ENCODE measurements at places on chromosomes 7 and 10.

DNA sequence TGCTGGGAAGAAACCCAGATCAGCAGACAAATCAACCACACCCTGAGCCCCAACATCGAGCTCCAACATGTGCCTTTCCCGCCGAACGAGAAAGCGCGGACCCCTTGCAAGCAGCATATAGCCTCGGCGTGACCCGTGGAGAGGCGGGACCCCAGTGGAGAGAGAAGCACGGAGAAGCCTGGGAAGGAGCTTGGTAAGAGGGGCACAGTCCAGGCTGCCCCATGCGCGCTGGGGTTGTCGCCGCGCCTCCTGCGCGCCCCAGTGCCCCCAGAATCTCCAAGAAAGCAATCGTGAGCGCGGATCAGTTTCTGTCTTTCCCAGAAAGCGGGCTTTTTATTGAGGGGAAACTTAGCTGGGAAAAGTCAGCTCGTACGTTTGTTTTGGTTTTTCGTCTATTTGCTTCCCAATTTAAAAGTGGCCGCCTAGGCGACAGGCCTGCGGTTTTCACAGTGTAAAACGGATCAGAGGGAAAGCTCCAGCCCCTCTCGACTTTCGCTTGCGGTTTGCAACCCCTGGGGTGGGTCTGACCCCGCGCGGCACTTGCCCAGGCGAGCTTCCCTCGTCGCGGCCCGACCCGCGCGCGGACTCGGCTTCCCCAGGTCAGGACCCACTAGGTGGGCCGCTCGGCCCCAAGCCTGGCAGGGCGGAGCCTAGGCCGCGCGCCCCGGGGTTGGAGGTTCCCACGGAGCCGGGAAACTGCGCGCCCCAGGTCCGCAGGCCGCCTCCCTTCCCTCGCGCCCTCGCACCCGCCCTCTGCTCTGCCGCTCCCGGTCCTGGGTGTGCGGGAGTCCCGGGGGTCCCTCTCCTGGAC lies 31.1 kb downstream of the SKIDA1 start:
- no peak for DNase-seq

- DNase-seq, result no peak
These were observed 39.7 kb upstream of the CELF2 start for GRCh38 chr10:10977978-10978377.

GRCh38 chr10:6228010-6228511 lies 25.3 kb downstream of the PFKFB3 start:
- DNase-seq, result no peak

DNA sequence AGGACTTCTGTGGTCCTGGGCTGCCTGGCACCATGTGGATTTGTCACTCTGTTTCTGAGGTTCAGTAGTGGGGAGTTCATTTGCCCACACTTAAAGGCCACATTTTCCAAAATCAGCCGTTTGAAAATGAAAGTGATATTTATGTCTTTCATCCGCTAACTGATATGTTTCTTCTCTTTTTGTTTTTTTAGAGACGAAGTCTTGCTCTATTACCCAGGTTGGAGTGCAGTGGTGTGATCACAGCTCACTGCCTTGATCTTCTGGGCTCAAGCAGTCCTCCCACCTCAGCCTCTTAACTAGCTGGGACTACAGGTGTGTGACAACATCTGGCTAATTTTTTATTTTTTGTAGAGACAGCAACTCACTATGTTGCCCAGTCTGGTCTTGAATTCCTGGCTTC lies 58.6 kb downstream of the EBLN1 start:
- no peak for DNase-seq

DNA sequence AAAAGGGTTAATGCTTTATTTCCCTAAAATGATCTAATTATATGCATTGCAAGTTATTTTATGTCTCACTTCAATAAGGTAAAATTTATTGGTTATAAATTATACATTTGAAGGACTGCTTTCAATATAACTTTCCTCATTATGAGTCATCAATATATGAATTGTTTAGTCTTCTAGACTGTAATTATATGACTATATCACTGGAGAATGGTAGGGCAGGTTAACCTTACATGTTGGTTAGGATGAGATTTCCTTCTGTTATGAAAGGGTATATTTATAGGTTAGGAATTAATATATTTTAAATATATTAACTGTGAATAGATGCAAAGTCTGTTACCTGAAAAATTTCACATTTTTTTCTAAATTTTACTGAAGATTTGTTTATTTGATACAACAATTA lies 406.4 kb upstream of the ETV1 start:
- DNase-seq, result no peak

DNA sequence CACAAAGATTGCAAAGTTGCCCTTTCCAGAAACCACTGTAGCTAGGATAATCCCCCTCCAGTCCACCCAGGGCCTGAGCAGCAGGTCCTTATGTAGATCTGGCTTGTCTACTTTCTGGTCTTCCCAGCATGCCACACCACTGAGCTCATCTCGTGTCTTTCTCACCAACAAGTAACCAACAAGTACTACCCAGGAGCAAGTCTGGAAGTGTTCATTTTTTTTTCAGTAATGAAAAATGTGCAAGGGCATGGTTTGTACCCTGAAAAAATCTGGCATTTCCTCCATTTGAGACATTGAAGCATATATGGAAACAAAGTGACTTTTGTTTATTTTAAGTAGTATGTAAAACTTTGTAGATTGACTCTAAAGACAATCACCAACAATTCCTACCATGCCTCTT lies 120.8 kb downstream of the INHBA start:
- DNase-seq, result no peak

DNA sequence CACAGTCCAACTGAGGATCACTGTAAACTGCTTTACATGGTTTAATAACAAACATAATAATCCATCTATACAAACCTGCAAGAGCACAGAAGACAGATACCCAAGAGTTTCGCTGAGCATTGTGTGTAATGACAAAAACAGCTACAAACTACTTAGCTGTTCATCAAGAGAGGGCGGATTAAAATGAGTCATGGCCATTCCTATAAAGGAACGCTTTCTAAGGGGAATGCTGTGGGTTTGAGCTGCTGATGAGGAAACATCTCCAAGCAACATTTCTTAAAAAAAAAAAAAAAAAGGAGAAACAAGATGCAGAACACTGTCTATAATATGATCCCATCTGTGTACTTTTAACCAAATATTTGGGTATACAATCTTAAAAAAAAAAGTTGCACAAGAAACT lies 33.8 kb downstream of the VOPP1 start:
- DNase-seq, result no peak

DNA sequence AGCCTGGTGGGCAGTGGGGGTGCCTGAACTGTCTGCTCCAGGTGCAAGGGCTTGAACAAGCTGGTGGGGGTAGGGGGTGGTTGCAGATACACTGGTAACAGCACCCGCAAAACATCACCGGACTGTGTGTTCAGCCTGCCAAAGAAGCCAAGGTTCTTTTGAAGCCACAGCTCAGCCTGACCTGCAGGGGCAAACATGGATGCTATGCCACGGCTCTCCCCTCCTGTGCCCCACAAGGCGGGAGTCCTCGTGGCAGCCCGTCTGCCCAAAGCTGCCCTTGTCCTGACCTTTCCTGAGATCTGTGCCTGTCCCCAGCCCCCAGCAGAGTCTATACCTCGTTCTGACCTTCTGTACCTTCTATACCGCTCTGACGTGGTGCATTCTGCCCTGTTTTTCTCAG lies 285.7 kb downstream of the GLRX3 start:
- DNase-seq, result no peak

GRCh38 chr10:92913973-92914372 lies 65.7 kb downstream of the EXOC6 start:
- no peak for DNase-seq

GRCh38 chr10:323651-324293 lies 188.5 kb downstream of the ZMYND11 start:
- DNase-seq, result no peak

DNA sequence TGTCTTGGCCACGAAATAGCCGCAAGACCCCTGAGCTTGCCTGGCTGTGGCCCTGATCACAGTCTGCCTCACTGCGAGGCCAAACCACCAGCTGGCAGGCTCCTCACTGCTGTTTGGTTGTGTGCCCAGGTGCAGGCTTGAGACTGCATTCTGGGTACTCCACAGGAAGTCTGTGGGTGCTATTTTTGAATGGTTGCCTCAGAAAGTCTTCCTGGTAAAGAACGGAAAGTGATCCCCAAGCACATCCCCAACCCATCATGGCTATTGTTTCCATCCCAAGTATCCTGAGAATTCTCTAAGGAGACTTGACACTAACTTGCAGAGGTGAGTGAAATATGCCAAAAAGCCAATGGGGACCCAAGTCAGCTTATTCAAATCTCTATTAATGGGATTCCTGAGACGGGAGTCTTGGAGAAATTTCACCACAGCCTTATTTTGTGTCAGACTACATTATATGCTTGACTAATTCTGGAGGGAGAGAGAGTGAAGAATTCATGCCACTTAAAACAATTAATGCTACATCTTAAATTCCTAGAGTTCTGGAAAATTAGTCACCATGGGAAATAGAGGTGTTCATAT lies 170.9 kb downstream of the RAMP3 start:
- peak; percentile 12 for DNase-seq

DNA sequence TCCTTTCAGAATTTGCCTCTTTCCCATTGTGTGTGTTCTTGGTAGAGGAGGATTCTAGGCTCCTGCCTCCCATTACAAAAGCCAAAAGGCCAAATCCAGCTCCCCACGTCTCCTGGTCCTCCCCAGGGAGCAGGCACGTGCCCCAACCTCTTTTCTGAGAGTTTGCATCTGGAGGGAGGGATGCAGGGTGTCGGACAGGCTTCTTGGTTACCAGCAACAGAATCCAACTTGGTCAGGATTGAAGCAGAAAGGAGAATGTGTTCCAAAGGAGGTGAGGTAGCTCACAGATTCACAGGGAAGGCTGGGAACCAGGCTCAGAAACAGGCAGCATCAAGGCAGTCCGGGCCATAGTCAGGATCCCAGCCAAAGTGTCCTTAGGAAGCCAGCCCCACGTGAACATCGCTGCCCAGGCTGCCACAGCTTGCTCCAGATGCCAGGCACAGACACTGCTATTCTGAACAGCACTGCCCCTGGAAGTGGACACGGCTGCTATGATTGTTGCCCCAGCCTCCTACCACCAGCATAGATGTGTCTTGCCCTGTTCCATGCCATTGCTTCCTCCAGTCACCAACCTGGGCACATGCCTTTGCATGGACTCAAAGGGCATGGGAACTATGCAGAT lies 264.2 kb upstream of the ZMIZ1 start:
- no peak for DNase-seq

DNA sequence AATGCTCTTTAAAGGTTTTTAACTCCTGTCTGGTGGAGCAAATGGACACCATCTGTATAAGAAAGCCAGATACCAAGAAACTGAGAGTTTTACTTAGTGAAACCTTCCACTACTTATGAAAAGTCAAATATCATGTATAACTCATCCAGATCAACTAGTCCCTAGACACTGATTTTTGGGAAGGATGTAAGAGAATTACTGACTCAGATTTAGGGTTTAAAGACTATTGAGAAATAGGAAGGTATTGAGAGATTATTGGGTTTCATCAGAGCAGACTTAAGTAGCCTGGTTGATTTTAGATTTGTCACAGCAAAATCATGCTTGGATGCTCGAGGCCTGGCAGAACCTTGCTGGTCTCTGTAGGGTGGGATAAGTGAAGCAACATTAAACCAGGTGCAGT lies 3.1 kb downstream of the CSTF2T start:
- no peak for DNase-seq

- peak; percentile 94 for DNase-seq
These were observed 251.1 kb upstream of the LRRN3 start for GRCh38 chr7:110839866-110840265.

DNA sequence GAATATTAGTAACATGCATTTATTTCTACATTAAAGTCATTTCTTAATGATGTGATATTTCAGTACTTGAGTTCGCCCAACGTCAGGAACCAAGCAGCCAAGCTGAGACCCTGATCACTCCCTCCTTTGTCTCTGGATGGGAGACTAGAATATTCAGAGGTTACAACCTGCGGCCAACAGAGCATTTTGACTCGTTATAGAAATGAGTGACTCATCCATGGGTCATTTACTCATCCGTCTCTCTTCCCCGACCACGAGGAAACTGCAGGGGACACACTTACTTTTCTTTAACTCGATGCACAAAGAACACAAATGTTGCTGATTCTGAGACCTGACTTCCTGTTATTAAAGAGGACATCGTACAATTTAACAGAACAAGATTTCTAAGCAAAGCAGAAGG lies 343.3 kb downstream of the FRMD4A start:
- peak; percentile 3 for DNase-seq

DNA sequence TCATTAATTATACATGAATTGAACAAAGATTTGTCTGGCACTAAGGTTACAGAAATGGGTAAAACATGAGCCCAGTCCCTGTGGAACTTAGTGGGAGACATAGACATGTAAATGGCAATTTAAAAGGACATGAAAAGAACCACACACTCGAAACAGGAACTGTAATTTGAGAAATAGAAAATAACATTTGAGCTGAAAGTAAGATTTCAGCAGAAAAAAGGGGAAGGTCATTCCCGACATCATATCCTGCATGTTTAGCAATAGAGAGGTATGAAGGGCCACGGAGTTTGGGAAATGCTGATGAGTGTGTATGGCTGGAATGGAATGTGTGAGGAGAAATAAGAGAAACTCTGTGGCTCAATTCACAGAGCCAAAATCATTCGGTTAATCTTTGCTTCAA lies 175.4 kb upstream of the AHR start:
- DNase-seq, result no peak

GRCh38 chr7:71443191-71443530 lies 311.2 kb downstream of the GALNT17 start:
- no peak for DNase-seq

DNA sequence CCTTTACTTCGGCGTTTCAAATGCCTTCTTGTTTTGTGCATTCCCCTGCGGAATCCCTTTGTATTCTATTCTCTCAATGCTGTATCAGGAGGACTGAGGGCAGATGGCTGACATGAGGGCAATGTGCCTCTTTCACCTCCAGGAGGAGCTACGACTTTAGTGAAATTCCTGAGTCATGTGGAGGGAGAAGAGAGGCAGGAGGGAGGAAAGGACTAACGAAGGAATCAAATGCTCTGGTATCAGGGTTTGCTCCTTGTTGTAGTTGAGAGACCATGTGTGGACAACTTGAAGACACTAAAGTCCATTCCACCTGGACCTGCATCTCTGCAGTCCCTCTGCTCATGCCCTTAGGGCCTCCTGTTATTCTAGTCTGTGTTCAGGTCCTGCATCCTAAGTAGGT lies 40.2 kb upstream of the PRSS58 start:
- no peak for DNase-seq

GRCh38 chr10:1142596-1142995 lies 86.4 kb downstream of the WDR37 start:
- peak; percentile 2 for DNase-seq
